ENCODE measurements at places on chromosomes 1 and 21.
A peak's percentile ranks its signal among the peaks of the same experiment; 100 is the strongest.

DNA sequence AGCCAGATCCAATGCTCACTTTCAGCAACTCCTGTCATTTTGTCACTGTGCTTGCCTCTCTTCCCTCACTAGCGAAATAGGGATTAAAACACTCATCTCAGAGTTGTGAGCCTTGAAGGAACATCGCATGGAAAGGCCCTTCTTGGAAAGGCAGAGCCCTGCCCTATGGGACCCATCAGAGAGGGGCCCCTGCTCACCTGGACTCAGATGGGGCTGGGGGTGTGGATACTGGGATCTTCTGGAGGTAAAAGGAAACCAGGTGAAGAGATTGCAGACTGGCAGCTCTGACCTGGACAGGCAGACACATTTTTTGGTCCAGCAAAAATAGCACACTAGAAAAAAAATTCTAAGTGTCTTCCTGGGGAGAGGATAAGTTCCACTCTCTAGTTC, 54.2 kb upstream of the EPS8L3 start:
- DNase-seq = no peak

DNA sequence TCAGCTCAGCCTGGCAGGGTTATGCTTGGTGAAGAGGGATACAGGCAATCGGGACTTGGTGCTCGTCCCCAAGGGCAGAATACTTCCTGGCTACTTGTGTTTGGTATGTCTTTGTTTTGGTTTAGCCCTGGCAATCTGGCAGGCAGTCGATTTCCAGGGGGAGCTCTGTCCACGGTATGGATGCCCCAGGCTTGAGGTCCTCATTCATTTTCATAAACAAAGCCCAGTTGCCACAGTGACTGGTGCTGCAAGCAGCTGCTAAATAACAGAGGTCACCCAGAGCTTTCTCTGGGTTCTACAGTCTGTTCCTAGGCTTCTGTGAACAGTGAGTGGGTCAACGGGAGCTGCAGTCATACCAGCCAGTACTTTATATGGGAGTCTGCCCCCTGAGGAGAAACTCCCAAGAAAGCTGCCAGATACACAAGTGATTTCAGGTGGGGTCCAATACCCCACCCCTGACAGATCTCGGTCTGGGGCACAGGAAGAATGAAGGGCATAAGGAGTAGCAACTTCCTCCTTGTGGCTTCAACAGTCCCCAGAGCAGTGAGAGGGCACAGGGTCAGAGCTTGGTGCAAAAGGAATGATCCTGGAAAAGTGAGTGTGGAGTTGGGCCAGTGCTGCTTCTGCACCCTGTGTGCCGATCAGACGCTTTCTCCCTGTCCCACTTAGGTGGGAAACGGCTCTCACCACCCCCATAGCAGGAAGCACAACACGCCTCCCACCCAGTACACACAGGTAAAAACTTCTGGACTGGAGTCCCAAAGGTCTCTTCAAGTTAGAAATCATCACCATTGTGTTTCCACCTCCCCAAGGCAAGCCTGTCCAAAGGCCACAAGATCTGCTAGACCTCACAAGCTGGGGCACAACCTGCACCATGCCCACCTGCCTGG, 55.5 kb downstream of the TGFBR3 start:
- DNase-seq = no peak

DNA sequence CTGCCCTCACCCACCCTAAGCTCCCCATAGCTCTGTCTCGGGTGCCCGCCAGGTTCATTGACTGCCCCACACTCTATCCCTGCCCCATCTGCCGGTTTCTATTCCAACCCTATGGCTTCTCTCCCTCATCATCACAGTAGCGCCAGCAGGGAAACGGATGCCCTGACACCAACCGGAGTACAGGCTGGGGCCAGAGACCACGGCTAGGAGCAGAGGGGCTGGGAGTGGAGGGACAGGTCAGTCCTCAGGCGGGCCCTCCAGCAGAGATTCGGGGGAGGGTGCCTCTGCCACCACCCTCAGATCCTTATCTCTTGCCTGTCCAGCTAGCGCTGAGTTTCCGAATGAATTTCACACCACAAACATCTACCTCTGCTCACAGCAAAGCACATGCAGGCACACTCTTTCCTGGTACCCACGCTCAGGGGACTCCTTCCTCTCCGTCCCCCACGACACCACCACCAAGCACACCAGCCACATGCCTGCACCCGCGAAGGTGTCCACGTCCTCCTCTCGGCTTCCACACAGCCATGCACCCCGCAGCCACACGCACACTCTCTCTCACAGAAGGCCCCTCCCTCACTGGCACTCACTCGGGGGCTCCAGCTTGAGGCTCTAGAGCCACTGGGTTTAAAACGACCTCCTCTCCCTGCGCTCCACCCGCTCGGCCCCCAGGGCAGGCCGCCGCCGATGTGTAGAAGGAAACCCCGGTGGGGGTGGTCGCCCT, 7.2 kb downstream of the TAL1 start:
- no peak for DNase-seq

DNA sequence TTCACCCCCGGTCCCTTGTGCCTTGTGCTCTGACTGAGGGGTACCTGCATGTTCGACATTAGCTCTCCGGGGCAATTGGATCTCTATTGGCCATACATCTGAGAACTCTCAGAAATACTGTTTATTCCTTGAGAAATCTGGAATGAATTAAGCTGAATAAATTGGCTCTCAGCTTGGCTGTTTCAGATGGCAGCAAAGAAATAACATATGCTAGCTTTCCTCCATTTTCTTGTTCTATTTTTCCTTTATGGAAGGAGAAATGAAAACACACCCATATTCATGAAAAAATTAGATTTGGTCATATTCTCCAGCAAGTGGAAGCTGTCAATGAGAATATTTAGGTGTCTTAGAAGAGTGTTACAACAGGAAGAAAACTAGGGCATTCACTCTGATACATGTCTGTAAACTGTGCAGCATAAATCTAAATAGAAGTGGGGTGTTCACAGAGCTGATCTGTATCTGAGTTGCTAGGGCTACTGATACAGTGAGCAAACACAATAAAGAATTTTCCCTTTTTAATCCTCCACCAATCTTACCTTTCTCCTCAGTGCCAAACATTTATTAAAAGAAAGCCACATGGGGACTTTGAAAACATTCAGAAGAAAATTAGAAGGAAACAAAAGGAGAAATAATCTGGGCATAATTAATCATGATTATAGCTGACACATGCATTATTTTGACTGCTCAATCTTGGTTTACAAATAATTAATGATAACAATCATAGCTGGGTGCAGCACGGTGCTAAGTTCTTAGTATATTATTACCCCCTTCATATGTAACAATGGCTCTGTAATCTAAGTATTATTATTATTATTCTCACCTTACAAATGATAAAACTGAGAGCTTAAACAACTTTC, 671.9 kb upstream of the USP24 start:
- no peak for DNase-seq

DNA sequence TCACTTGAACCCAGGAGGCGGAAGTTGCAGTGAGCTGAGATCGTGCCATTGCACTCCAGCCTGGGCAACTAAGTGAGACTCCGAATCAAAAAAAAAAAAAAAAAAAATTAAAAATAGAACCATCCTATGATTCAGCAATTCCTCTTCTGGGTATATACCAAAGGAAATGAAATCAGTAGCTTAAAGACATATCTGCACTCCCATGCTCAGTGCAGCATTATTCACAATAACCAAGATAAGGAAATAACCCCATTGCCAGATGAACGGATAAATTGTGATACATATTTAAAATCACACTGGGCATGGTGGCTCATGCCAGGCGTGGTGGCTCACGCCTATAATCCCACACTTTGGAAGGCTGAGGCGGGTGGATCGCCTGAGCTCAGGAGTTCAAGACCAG, 23.8 kb downstream of the ALDH9A1 start:
- DNase-seq = no peak

DNA sequence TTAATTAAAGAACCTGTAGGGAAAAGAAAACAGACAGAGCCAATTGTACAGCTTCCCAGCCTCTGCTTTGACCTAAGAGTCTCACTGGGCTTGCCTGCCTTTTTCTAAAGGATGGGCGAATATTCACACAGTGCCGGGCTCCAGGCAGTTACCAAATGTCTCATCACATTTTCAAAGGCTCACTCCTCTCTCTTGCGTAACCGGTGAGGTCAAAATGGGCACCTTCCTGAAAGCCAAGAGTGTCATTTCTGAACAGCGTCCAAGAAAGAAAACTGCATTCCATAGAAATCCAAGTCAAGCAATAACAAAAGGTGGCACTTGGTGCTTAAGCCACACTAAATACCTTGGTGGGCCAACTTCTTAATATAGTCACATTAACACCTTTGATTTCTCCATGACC, 710 bp upstream of the PALMD start:
- DNase-seq = no peak

- no peak for DNase-seq
These were observed 633 bp upstream of the ETNK2 start for GRCh38 chr1:204152310-204153044.

DNA sequence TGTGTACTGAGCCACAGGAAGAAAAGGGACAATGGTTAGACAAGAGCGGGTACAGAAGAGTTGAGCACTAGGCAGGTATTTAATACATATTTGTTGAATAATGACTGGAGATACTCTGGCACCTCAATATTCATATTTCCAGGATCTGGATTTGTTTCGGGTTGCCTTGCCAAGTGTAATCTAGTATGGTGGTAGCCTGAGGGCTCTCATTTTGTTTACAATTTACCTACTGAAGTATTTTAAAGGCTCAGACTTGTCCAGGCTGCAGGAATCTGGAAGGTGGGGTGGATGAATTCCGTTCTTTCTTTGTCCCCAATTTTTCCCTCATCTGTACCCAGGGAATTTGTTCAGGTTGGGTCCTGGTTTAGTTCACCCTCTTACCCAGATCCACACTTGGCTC, 95.0 kb downstream of the CACHD1 start:
- no peak for DNase-seq

DNA sequence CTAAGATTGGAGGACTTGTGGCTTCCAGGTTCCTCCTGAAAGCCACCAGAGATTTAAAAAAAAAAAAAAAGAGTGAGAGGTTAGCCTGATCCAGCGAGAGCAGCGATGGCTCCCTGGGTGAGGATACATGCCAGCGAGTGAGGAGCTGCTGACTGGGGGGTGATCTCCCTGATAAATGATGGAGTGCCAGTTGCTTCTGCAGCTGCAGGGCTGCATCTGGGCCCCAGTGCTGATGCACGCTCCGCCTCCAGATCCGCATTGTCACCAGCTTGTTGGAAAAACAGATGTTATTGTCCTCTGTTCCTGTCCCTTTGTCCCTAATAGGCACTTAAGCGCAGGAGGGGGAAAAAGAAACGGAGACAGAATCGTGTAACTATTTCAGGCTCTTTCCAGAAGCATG, 28.6 kb downstream of the UBIAD1 start:
- DNase-seq = no peak

DNA sequence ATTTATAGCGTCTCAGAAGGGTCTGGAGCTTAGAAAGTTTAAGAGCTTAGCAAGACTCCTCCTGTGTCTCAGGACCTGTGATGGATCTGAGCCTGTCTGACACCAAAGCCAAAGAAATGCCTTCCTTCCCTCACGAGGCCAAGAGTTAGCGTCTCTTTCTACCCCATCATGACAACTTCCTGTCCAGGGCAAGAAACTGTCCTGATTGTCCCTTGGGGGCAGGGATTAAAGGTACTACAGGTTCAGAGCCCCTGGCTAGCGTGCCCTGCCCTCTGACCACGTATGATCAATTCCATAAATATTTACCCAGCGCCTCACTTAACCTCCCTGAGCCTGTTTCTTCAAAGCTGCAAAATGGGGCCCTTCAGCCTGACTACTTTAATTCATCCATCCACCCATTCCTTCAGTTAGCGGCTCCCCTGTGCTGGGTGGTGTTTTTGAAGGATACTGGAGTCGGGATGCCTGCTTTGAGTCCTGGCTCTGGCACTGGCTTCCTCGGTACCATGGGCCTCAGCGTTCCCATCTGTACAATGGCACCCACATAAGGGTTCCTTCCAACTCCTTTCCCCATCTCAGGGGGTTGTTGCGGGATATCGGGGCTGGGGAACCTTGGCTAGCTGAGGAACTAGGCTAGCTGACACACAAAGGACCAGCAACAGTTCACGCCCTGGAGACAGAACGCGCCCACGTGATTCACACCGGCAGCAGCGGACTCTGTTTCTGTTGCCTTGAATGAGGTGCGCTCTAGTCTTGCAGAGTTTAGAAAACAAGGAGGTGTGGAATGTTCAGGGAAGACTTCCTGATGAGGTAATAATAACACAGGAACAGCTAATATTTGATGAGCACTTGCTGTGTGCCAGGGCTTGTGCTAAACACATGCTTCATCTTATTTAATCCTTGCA, 23.0 kb upstream of the EPHA2 start:
- no peak for DNase-seq

DNA sequence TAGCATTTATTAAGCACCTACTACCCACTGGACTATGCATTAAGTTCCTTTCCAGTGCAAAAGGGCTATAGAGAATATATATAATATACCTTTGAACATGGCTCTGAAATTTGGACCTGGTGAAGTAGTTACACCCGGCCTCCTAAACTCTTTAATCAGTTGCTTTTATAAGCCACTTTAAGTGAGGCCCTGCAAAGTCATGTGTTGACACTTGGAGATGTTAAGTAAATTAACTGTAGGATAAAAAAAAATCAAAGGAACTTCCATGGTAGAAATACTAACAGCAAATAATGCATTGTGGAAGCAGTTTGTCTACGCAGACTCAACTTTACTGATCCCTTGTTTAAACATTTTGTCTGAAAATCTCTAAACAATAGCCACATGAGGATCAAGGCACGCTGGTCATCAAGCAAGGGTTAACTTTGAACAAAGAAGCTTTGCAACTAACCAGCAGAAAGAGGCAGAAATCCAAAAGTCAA, 283.9 kb downstream of the VAV3 start:
- no peak for DNase-seq

GRCh38 chr1:246947255-246947654, 15.5 kb upstream of the AHCTF1 start:
- no peak for DNase-seq

DNA sequence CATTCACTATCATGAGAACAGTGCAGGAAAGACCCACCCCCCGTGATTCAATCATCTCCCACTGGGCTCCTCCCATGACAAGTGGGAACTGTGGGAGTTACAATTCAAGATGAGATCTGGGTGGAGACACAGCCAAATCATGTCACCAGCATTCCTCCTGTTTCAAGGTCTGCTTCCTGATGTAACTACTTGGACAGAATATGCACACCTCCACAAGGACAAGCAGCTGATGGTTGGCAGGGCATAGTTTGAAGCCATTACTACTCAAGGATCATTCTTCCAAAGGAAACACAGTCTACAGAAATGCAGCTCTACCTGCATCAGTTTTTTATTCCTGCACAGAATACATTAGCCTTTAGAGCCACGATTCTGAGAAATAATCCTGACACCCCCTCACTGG, 28.5 kb upstream of the RNF2 start:
- no peak for DNase-seq

- peak; percentile 56 for DNase-seq
These were observed 610 bp upstream of the HES4 start for GRCh38 chr1:1000357-1001056.

DNA sequence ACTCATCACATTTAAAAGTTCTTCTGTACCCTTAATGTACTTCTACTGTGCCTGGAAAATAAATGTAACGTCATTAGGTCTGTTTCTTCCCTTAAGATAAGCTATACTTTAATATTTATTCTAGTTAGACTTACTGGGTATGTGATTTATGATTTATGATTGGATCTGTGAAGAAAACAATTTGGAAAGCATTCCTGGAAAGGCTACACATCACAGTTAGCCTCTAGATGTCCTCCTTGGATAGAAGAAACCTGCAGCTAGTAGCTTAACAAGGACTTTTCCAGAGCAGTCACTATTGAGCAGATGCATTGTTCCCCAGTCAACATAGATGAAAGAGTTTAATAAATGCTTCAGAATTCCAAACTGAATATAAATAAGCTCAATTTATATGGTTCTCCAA, 22.2 kb upstream of the ABL2 start:
- DNase-seq = no peak

- DNase-seq = no peak
These were observed 93.9 kb downstream of the NR5A2 start for GRCh38 chr1:200121421-200121820.

GRCh38 chr1:15923241-15923640, 52.7 kb downstream of the ZBTB17 start:
- no peak for DNase-seq

Measured in activated T-cell treated with anti-CD3 and anti-CD28 coated beads for 24 hours (primary cell).